Stimulated activated CD4-positive, alpha-beta T cell treated with anti-CD3 and anti-CD28 coated beads, Interleukin-2, amount 100 ng/mL, for 4 hours (primary cell): ENCODE measurements at places on chromosomes 6 and 20.
A peak's percentile ranks its signal among the peaks of the same experiment; 100 is the strongest.

DNA sequence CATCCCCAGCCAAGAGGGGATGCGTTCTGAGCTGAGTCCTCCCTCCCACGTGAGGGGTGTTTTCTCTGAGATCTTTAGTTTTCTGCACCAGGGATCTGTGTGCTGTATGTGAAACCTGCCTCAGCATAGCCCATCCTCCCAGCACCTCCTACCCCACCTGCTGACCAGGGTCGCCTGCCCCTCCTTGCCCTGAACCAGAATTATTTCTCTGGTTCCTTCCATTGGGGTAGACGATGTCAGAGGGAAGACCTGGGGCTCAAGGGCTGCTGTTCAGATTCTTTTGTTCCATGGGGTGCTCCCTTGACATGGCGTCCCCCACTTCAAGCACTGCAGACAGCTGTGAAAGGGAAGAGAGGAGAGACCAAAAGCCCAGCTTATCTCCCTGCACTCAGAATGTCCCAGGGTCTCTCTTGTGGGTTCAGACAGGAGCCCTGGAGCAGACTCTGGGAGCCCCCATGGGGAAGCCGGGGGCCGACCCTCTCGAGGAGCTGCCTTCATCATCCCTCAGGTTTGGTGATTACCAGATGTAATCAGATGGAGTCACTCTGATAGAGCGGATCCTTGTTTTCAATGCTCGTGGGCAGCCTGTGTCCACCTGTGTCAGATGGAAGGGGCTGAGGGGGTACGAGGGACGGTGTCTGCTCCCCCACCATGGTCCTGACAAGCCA is 74.3 kb downstream of the ERMARD start:
- no peak for DNase-seq

DNA sequence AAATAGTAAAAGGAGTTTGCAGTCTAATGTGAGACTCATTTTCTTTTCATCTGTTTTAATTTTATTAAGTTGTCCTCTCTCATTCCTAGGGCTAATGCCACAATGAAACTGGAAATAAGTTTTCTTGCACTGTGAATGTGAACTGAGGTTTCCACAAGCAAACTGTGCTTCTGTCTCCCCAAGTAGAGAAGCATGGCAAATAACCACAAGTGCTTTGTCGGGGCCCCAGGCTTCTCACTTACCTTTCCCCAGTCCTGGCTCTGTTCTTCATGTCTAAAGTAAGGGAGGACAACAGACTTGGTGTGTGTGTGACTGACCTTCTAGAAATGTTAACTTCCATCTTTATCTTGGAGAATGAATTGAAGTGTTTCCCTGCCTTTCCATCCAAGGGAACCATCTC is 80.8 kb downstream of the CBFA2T2 start:
- DNase-seq = no peak

GRCh38 chr6:139147628-139148027 is 12.7 kb downstream of the HECA start:
- no peak for DNase-seq

GRCh38 chr6:98056955-98057354 is 773.9 kb upstream of the MMS22L start:
- no peak for DNase-seq

DNA sequence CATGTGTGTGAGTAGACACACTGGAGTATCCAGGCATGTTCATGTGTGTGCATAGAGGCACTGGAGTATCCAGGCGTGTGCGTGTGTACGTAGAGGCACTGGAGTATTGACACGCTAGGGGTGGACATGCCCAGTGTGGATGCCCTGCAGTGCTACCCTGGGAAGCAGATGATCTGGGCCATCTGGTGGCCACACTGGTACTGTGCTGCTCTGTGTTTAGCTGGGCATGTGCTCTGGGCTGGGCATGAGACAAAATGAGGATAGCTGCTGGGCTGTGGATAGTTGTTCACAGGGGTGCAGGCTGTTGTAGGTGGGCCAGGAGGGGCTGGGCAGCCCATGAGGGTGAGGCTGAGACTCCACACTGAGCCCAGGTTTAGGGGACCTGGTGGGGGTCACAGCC is 24.0 kb upstream of the NPBWR2 start:
- no peak for DNase-seq

- DNase-seq = no peak
These were observed 31.2 kb downstream of the SPDEF start for GRCh38 chr6:34524971-34525370.

GRCh38 chr6:34556031-34556471 is at the start of gene SPDEF:
SPDEF (minus strand) TSS chr6:34556329; CDS start chr6:34544455, 11,874 bp downstream.
- DNase-seq = no peak

- DNase-seq = no peak
These were observed 15.1 kb downstream of the HIVEP2 start for GRCh38 chr6:142929751-142930358.

DNA sequence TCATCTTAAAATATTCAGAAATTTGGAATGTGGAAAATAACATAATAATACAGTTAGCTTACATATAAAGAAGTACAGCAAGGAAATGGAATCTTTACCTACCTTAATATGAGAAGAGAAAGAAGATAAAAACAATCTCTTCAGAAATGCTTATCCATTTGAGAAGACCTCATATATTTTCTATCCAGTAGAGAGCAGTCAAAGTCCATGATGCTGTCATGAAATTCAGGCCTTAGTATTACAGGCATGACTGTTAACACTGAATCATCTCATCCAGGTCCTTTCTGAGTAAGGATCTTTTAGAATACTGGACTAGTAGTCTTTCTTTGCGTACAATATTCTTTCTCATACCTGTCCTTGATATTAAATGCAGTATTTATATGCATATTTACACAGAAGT is 713.4 kb downstream of the CD109 start:
- DNase-seq = no peak

- no peak for DNase-seq
These were observed 16.4 kb downstream of the MRPS18A start for GRCh38 chr6:43671011-43671800.

- no peak for DNase-seq
These were observed 619 bp downstream of the DAAM2 start for GRCh38 chr6:39792540-39793450.

GRCh38 chr6:113317442-113317841 is 539.7 kb upstream of the MARCKS start:
- DNase-seq = no peak

DNA sequence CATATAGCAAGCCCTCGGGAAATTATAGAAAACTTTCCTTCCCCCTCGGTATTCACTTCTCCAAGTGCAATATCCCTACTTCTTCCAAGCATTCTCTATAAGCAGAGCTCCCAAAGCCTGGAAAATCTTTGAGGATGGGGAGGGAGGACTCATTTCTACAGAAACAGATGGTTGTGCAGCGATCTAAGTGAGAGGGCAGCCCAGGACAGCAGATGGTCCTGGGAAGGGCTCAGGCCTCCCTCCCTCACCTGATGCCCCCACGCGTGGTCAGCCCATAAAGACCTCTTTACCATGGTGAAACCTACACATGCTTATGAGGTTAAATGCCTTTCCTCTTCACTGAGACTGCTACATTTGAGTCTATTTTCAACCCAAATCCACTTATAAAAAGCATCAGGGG is 319.6 kb upstream of the QKI start:
- DNase-seq = no peak

DNA sequence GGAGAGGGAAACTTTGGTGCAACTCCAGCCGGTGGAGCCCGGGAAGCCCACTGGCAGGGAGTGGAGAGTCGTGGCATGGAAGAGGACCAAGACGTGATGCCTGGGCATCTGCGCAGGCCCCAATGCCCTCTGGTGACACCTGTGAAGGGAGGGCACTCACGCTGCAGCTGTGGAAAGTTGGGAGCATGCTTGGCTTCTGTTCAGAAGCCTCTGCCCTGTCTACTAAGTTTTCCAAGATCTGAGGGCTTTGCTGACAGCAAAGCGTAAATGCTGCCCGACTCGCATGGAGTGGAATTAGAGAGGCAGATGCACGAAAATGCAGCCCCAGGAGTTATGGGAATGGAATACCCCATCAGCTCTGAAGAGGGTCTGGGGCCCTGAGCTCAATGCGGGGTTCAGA is 75.7 kb downstream of the SYNDIG1 start:
- no peak for DNase-seq

DNA sequence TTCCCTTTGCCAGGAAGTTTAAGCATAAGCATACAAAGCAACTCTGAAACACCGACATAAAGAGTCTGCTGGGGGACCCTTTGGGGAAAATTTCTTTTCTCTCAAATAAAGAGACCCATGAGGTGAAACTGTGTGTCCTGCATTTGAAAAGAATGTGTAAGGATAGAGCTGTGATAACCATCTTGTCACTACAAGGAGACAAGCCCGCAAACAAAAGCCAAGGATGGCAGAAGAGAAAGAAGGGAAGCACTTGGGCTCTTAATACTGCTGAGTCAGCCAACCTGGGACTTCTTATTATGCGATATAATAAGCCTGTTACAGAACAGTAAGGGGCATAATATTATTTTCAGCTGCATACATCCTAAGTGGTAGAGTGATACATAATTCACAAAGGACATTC is 52.5 kb downstream of the NUDT3 start:
- DNase-seq = no peak

GRCh38 chr6:537114-537513 is 119.8 kb downstream of the HUS1B start:
- no peak for DNase-seq

DNA sequence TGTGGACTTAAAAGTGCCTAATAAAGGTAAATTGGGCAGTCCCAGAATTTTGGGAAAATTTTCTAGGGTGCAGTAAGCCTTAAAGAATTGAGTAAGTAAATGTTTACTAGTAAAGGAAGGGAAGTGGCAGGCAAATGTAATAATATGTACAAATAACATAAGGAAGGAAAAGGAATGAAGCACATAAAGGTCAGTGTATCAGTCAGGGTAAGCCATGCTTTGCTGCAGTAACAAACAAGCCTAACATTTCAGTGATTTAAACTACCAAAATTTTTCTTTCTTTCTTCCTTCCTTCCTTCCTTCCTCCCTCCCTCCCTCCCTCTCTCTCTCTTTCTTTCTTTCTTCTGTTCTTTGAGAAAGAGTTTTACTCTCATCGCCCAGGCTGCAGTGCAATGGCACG is 117.5 kb downstream of the HAO1 start:
- no peak for DNase-seq

DNA sequence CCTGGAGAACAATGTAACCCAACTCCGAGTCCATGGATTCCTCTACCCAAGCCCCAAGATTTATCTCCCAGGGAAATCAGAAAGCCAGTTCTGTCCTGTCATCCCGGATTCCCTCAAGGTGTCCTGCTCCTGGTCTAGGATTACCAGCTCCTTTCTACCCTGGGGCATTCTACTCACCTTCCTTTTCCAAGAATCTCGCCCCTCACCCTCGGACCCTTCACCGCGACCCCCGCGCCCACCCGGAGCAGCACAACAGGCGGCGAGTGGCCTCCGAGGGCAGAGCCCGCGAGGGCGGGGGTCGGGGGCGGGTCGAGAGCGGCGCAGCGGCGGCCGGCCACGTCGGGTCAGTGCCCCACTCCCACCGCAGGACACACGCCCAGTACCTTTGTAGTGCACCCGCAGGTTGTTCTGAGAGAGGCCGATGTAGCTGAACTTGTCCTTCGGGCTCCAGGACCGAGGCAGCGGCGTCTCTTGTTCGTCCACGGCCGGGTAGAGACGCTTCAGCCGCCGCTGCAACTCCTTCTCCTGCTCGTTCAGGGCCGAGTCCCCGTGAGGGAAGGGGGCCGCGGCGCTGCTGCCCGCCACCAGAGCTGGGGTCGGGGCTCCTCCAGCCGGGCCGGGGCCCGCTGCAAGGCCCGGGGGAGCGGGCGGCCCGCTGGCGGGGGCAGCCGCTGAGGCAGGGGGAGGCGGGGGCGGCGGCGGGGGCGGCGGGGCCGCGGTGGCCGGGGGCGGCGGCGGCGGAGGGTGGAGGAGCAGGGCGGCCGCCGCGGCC is 897 bp downstream of the RANBP9 start:
- peak; percentile 6 for DNase-seq

- no peak for DNase-seq
These were observed 187.1 kb upstream of the RNF24 start for GRCh38 chr20:4202441-4202840.

- DNase-seq = no peak
These were observed 94.6 kb downstream of the EPB41L2 start for GRCh38 chr6:130968476-130968875.

GRCh38 chr6:165925474-165926156 is 242.0 kb downstream of the TBXT start:
- no peak for DNase-seq
